ENCODE measurements at places on chromosomes 16 and 17. TPM values are rescaled to one million over a fixed set of nuclear protein-coding genes. Genes with fewer than 3 reads are reported as not detected.

The KRT27 gene
- not detected for total RNA-seq

The CCL14 gene
- total RNA-seq: not detected

The EXOC3L1 gene
- not detected for total RNA-seq

The AOC2 gene
- 0.69 TPM for total RNA-seq

The CLDN6 gene
- 0.30 TPM for total RNA-seq

The SRCIN1 gene
- total RNA-seq: not detected

The CD300A gene
- not detected for total RNA-seq

The GNAO1 gene
- 0.30 TPM for total RNA-seq

The GRIN2C gene
- 0.18 TPM for total RNA-seq

The MLKL gene
- total RNA-seq: 8.3 TPM

The GPR179 gene
- under 0.01 TPM for total RNA-seq

The CLEC10A gene
- total RNA-seq: not detected

The RAP1GAP2 gene
- 0.30 TPM for total RNA-seq
